ENCODE measurements at places on chromosomes 7 and 10. TPM values are rescaled to one million over a fixed set of nuclear protein-coding genes. Genes with fewer than 3 reads are reported as not detected.

H2BK1 gene
- not detected for polyA plus RNA-seq

DNA sequence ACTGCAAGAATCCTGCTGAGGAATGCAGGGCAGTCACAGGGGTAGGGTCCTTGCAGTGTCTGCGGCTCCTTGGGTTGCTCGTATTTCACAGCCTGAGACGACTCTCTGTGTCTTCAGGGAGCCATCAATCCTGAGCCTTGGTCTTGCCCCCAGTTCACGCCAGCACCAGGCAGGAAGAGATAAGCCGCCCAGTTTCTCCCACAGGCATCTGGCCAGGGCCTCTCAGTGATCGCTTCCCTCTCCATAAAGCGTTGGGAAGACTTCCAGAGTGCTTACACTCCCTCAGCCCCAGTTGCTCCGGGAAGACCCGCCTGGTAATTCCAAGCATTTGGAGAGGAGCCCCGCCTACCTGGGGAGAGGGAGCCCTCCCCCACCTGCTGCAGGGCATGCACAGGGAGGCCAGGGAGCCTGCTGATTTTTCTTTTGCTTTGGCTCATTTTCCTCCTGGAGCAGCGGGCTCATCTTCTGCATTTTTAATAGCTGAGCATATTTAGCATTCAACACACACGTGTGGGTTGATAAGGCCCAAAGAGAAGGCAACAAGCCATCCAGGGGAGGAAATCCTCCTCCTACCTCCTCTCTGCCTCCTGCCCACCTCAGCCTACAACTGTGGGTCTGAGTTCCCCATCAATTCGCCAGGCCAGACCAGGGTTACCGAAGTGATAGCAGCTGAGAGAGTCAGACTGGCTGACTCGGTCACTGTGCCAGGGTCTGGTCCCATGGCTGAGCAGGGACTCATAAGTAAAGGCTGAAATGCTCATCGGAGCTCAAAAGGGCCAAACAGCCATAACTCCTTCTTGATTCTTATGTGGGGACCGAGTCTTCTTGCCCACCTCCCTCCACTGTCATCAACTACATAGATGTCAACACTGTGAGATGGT is 74.4 kb upstream of the EFCAB10 start:
- H3K4me3 ChIP-seq, result no peak overlapping the region
- peak overlapping the region; percentile 22 for H3K27ac ChIP-seq
- H3K27me3 ChIP-seq, result no peaks in the 10 kb centered on the region
- H3K36me3 ChIP-seq, result no peaks in the 10 kb centered on the region

DNA sequence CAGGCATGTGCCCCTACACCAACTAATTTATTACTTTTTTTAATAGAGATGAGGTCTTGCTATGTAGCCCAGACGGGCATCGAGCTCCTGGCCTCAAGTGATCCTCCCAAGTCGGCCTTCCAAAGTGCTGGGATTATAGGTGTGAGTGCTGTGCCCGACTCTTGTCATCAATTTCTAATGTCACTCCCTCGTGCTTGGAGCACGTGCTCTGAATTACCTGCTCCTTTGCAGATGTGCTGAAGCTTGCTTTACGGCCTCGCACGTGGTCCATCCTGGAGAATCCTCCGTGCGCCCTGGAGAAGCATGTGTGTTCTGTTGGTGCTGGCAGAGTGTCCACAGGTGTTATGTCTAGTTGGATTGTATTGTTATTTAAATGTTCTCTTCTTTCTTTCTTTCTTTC is 11.8 kb upstream of the UBE3C start:
- H3K36me3 ChIP-seq, result no peaks in the 10 kb centered on the region
- H3K27ac ChIP-seq, result no peak overlapping the region
- no peaks in the 10 kb centered on the region for H3K4me1 ChIP-seq
- H3K27me3 ChIP-seq, result no peaks in the 10 kb centered on the region
- H3K4me3 ChIP-seq, result no peak overlapping the region

DNA sequence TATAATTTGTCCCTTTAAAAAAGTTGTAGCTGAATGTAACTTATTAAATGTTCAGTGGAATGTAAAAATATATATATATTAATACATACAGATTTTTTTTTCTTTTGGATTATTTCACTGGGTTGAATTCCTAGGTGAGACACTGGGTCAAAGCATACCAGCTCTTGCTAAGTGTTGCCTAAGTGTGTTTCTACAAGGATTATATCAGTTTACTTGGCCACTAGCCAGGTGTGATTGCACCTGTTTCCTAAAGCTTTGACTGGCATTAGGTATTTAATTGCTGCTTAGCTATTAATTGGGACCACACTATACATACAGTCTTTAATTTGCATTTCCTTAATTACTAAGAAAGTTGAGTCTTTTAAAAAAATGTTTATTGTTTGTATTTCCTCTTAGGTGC is 5.5 kb upstream of the ELOVL3 start:
- DNase-seq, result no peak
- H3K4me3 ChIP-seq, result no peak overlapping the region
- H3K4me1 ChIP-seq, result no peaks in the 10 kb centered on the region

- no peaks in the 10 kb centered on the region for H3K4me1 ChIP-seq
- no peak overlapping the region for H3K27ac ChIP-seq
- no peak for DNase-seq
- no peak overlapping the region for H3K4me3 ChIP-seq
Observed at GRCh38 chr10:86327954-86328725, 38.5 kb downstream of the GRID1 start.

VPS41 gene
- polyA plus RNA-seq, result 67.6 TPM

DNA sequence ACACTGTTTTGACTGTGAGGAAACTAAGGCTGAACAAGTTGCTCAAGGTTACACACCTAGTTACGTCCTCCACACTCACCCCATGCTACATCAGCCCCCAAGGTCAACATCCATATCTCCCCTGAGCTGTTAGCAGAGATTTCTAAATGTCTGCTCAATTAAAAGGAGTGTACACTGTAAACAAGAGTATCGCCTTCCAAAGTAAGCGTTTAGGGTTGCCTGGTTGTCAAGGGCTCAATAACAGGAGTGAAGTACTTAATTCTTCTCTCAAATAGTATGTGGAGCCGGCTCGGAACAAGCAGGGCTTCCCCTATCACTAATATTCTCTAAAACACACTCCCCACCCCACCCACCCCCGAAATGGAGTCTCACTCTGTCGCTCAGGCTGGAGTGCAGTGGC is 412.8 kb upstream of the GALNT17 start:
- no peaks in the 10 kb centered on the region for H3K27me3 ChIP-seq
- H3K4me1 ChIP-seq, result peaks cover 1% of the 10 kb centered on the region
- no peak for DNase-seq
- no peak overlapping the region for H3K4me3 ChIP-seq
- H3K27ac ChIP-seq, result no peak overlapping the region

DNA sequence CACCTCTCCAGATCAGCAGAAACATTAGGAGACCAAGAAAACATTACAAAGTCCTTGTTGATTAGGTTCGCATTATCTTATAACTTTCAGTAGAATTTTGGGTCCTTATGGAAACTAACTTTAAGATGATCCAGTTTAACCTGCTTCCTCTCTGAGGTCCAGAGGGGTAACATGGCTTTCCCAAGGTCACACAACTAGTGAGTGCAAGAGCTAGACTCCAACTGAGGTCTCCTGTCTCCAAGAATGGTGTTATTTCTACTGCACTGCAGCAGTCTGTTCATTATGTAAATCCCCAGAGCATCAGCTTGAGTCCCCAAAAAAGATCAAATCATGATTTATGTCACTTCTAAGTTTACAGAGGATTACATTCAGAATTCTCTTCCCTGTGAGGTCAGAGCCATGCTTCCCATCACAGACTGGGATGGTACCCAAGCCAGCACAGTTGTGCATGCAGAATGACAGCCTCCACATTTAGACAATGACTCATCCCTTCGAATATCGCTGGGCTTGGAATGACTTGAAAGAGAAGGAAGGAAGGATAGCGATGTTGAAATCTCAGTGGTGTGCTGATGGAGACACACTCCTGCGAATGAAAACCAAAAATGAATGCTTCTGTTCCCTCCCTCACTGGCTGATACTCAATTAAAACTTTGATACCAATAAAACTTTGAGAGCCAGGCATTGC is 163.1 kb upstream of the PLXNA4 start:
- no peak for DNase-seq
- H3K27ac ChIP-seq, result no peak overlapping the region
- H3K27me3 ChIP-seq, result no peaks in the 10 kb centered on the region
- H3K36me3 ChIP-seq, result no peaks in the 10 kb centered on the region
- no peaks in the 10 kb centered on the region for H3K4me1 ChIP-seq

- no peaks in the 10 kb centered on the region for H3K36me3 ChIP-seq
- DNase-seq, result no peak
- H3K4me3 ChIP-seq, result no peak overlapping the region
- no peaks in the 10 kb centered on the region for H3K27me3 ChIP-seq
- no peaks in the 10 kb centered on the region for H3K4me1 ChIP-seq
Observed at GRCh38 chr10:30160271-30160982, 101.0 kb upstream of the JCAD start.

DNA sequence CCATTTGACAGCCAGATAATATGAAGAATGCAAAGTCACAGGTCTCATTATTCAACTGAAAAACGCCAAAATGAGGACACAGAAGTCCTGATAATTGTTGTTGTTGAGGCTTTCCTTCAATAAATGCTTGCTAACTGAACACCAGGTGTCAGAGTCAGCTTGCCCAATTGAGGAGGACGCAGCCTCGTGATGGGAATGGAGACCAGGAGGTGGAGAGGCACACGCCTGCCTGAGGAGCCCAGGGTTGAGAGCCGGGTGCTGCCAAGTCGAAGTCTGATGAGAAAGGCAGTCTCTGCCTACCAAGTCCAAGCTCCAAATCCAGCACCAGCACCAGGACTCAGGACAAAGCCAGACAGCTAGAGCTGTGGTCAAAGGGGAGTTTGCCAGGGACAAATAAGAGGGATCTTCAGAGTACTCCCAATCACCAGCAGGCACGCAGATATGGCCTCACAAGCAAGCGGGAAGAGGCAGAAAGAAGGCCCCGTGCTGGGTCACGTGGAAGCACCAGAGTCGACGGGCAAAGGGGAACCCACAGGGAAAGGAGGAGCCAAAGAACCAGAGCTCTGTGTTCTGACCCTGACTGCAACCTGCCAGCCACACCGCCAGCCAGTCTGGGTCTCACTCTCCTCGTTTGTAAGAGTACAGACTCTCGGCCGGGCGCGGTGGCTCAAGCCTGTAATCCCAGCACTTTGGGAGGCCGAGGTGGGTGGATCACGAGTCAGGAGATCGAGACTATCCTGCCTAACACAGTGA is 47.6 kb downstream of the VOPP1 start:
- no peak overlapping the region for H3K4me3 ChIP-seq
- H3K27ac ChIP-seq, result no peak overlapping the region
- no peaks in the 10 kb centered on the region for H3K36me3 ChIP-seq

GRCh38 chr10:5534051-5534821 is 9.5 kb downstream of the CALML3 start:
- H3K27me3 ChIP-seq, result no peaks in the 10 kb centered on the region
- no peaks in the 10 kb centered on the region for H3K36me3 ChIP-seq
- no peak overlapping the region for H3K4me3 ChIP-seq
- no peak for DNase-seq
- peak overlapping the region; percentile 29 for H3K27ac ChIP-seq
- peaks cover 2% of the 10 kb centered on the region for H3K4me1 ChIP-seq

DNA sequence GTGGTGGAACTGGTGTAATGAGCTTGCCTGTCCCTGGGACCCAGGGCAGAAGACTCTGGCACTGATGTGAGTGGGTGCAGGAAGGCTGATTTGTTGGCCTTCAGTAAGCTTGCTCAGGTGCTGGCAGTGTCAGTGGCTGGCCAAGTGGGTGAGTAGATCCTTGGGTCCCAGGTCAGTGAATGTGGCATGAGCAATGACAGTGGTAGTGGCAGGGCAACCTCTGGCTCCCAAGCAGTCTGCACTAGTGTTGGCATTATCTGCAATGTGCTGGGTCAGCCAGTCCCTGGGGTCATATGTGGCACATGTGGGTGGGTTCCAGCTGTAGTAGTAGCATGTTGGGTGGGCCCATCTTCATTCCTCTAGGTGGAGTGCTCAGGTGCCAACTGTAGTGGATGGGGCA is 640.9 kb upstream of the GRM3 start:
- DNase-seq, result no peak
- no peaks in the 10 kb centered on the region for H3K36me3 ChIP-seq
- H3K4me1 ChIP-seq, result no peaks in the 10 kb centered on the region
- no peak overlapping the region for H3K27ac ChIP-seq
- no peaks in the 10 kb centered on the region for H3K27me3 ChIP-seq

GRCh38 chr7:82668676-82669075 is 225.1 kb upstream of the CACNA2D1 start:
- H3K4me3 ChIP-seq, result no peak overlapping the region
- no peak for DNase-seq
- H3K4me1 ChIP-seq, result no peaks in the 10 kb centered on the region

DNA sequence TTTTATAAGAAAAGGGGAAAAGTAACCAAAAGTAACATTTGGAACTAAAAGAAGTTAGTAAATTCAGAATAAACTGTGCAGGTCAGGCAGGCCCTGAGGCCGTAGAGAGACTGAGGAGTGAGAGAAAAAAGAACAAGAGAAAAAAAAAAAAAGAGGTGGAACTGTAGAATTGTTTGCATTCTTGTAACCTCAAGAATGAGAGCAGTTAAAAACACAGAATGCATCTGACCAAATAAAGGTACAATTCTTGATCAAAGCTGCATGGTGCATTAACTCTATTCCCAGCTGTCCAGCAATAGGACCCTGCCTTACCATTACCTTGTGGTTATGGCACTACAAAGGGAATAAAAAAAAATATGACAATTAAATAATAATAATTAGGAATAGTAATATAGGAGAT is 170.1 kb upstream of the SEMA3A start:
- H3K27me3 ChIP-seq, result no peaks in the 10 kb centered on the region
- H3K4me3 ChIP-seq, result no peak overlapping the region
- no peaks in the 10 kb centered on the region for H3K4me1 ChIP-seq
- no peaks in the 10 kb centered on the region for H3K36me3 ChIP-seq
